ENCODE measurements at places on chromosomes 7 and 10. TPM values are rescaled to one million over a fixed set of nuclear protein-coding genes. Genes with fewer than 3 reads are reported as not detected.

- DNase-seq, result no peak
Measured at GRCh38 chr10:87685832-87686574, 26.3 kb downstream of the PAPSS2 start.

Gene GNGT1
- not detected for total RNA-seq

Gene TWIST1
- 5.4 TPM for total RNA-seq

DNA sequence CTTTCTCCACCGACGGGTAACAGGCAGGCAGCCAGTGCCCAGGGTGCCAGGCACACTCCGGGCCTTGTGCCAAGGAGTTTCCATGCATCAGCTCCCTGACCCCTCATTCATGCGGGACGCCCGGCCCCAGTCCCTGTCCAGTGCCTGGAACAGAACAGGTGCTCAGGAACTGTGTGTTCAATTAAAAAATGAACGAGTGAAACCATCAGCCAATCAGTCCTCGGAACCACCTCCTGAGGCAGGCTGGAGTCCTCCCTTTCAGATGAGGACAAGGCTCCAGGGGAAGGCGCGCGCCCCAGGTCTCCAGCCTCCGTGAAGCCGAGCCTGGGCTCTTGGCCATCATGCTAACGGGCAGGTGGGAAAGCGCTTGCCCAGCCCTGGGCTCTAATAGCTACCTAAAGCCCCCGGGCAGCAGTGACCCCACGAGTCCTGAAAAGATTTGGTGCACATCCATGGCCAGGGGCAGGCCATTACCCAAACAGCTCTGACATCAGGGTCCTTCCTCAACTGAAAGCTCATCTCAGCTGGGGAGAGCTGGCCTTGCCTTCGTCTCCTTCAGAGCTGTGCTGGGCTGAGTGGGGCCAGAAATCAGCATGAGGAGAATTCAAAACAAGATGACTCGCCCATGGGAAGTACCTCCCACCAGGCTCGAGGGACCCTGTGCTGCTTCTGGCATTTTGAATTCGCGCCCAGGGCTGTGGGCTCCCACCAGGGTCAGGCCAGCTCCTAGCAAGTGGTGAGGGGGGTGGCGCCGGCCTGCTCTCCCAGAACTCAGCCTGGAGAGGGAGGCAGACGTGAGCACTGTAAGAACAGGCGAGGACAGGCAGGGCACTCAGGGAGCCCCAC lies 200.5 kb downstream of the MAD1L1 start:
- peak; percentile 37 for DNase-seq

GRCh38 chr10:128570319-128570995 lies 444.2 kb upstream of the MKI67 start:
- DNase-seq, result no peak

GRCh38 chr7:154987571-154987970 lies 15.4 kb downstream of the PAXIP1 start:
- no peak for DNase-seq
